ENCODE measurements at places on chromosomes 16 and 17.

- no peak overlapping the region for H3K27ac ChIP-seq
These were observed 770 bp downstream of the HBM start for GRCh38 chr16:166375-167121.

GRCh38 chr16:50781043-50781442 lies 39.2 kb downstream of the CYLD start:
- H3K4me1 ChIP-seq = no peaks in the 10 kb centered on the region
- H3K36me3 ChIP-seq = peaks cover 20% of the 10 kb centered on the region
- no peak for DNase-seq
- H3K27me3 ChIP-seq = no peaks in the 10 kb centered on the region
- no peak overlapping the region for H3K4me3 ChIP-seq

DNA sequence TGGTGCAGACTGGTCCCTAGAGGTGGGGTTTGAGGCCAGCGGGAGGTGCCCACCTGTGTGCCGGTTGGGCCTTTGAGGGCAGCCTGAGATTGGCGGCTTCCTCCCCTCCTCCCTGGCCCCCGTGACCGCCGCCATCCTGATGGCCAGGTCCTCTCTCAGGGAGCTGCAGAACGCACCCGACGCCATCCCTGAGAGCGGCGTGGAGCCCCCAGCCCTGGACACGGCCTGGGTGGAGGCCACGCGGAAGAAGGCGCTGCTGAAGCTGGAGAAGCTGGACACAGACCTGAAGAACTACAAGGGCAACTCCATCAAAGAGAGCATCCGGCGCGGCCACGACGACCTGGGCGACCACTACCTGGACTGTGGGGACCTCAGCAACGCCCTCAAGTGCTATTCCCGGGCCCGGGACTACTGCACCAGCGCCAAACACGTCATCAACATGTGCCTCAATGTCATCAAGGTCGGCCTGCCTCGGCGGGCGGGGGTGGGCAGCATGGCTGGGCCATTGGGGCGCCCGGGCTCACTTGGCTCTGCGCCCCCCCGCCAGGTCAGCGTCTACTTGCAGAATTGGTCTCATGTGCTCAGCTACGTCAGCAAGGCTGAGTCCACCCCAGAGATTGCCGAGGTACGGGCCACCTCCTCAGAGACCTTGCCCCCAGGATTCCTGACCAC lies 2.8 kb downstream of the GPS1 start:
- peaks cover 39% of the 10 kb centered on the region for H3K36me3 ChIP-seq
- H3K4me1 ChIP-seq = peaks cover 9% of the 10 kb centered on the region
- no peak overlapping the region for H3K4me3 ChIP-seq
- no peak overlapping the region for H3K27ac ChIP-seq
- no peaks in the 10 kb centered on the region for H3K27me3 ChIP-seq

DNA sequence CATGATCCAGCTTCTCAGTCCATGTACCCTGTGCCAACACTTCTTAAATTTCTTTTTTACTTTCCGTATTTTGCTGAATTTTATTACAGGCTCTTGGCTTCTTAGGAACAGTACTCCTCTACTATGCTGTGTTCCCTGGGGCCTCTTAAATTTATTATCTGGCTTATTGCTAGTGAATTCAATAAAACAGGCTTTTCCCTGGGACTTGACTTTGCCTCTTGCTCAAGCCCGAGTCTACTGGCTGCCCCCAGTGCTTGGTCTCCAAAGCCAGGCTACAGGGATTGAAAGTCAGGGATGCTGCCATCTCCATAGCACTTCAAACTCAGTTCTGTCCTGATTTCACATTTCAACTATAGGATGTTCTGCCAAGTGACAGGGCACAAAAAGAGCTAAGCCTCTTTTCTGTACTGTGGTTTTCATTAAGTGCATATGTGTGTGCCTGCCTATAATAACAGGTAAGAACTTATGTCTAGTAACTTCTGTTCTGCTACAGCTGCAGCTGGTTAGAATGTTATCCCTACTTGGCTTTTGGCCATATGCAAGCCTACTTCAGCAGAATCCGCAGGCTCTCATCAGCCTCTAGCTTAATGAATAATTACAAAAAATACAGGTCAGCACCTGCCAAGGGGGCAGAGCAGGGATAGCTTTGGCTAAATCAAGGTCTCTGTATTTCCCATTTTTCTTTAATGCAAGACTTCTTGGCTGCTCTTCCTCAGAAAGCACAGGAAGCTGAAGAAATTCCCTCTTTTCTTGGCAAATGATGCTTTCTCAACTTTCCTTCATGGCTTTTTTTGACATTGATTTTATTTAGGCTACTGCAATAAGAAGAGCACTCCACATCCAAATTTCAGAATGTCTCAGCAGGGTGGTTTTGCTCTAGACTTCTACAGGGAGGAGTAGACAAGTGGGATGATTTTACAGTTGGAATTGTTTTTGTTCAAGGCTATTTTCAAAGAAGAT lies 8.2 kb downstream of the FAM20A start:
- H3K36me3 ChIP-seq = no peaks in the 10 kb centered on the region
- no peak overlapping the region for H3K27ac ChIP-seq
- no peaks in the 10 kb centered on the region for H3K27me3 ChIP-seq
- H3K4me3 ChIP-seq = no peak overlapping the region
- no peak for DNase-seq

DNA sequence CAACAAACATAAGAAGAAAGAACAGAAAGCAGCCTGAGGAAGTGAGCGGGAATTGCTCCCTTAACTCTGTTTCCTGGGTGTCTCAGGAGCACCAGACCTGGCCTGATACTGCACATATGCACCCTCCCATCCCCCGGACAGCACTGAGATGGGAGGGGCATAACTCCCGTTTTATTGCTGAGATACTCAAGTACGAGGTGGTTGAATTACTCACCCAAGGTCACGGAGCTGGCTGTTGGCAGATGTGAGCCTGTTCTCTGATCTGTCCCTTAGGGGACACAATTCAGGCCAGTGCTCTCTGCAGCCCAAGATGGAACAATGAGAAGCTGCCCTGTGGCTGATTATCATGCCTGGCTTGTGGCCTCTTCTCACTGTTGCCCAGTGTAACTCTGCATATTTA lies 9.1 kb upstream of the MED9 start:
- H3K27ac ChIP-seq = no peak overlapping the region
- H3K27me3 ChIP-seq = no peaks in the 10 kb centered on the region
- DNase-seq = no peak
- no peaks in the 10 kb centered on the region for H3K36me3 ChIP-seq
- H3K4me1 ChIP-seq = no peaks in the 10 kb centered on the region
- no peak overlapping the region for H3K4me3 ChIP-seq
